ENCODE measurements at places on chromosomes 1 and 21.
A peak's percentile ranks its signal among the peaks of the same experiment; 100 is the strongest.

DNA sequence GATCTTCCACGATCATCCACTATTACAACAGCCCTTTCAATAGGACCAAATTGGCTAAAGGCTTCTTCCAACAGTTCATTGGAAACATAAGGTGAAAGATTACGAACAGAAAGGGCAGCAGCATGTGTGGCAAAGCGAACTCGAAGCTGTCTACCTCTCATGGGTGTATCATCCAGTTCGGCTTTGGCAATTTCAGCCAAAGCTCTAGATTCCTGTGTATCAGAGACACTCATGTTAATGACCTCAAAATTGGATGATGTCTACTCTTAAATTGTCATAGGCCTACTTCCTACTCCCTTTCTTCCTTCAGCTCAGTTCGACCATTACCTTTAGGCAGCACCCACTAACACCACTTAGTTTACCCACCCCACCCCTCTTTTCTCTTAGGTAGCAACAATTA, 2.2 kb downstream of the SFPQ start:
- no peak for DNase-seq

GRCh38 chr1:38772953-38773352, 86.6 kb downstream of the RRAGC start:
- DNase-seq: no peak

DNA sequence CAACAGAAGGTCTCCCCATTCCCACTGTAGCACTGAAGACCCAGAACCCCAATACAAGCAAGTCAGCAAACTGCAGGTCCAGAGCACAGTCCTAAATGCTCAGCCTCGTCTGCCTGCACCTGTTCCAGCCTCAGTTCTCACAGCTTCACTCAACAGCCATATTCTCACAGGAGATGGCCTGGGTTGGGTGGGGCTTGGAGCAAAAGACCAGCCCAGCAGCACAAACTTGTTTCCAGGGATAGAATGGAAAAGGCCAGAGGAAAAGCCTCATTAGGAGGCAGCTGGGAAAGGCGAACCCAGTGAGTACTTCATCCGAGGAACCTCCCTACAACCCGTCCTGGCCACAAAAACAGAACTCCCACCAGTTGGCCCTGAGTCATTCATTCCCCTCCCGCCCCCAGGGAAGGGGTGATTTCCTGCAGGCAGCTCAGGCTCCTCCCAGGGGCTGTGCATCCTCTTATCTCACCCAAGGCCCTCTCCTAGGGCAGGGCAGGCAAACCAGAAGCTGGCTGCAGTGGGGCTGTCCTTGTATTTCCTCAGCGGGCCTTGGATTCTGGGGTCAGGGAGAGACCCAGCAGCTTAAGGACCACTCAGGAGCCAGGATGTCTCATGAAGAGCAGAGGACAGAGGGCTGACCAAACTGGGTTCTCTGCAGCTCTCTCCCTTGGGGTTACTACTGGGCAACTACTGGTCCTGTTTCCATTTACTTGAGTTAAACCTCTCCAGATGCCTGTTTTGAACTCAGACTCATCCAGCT, 7.4 kb upstream of the MPL start:
- DNase-seq: no peak

DNA sequence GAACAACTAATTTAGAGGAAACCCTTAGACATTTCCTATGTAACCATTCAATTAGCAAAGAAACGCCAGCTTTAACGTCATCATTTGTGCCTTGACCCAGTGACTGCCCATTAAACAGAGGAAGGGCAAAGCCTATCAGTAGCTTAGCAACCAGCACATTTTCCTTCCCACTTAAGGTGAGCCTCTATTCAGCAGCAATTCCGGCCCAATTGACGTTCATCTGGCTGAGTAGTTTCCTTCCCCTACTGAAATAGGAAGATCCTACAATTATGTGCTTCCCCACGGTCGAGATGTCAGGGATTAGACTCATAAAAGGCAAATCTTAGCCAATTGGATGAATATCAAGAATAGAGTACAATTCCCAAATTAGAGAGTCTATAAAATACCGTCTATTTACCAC, 482.1 kb upstream of the ADAMTS5 start:
- no peak for DNase-seq

GRCh38 chr1:69441496-69441895, 126.2 kb upstream of the LRRC7 start:
- DNase-seq: no peak

GRCh38 chr1:182601913-182602312, 2.3 kb downstream of the RGS16 start:
- peak; percentile 44 for DNase-seq

GRCh38 chr21:43957611-43958362, 54.3 kb upstream of the TRAPPC10 start:
- no peak for DNase-seq

DNA sequence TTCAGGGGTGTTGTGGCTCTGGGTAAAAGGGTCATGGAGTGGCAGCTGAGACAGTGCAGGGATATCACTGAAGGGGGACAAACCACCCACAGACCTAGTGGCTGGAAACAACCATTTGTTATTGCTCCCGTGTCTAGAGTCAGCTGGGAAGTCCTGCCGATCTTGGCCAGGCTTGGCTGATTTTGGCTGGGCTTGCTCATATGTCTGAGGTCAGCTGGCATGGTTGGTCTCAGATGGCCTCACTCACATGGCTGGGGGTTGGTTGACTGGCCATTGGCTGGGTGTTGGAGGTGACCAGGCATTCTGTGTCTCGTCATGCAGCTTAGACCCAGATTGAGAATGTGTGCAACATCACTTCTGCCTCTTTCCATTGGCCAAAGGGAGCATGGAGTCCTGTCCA, 203.8 kb upstream of the POU3F1 start:
- DNase-seq: no peak

DNA sequence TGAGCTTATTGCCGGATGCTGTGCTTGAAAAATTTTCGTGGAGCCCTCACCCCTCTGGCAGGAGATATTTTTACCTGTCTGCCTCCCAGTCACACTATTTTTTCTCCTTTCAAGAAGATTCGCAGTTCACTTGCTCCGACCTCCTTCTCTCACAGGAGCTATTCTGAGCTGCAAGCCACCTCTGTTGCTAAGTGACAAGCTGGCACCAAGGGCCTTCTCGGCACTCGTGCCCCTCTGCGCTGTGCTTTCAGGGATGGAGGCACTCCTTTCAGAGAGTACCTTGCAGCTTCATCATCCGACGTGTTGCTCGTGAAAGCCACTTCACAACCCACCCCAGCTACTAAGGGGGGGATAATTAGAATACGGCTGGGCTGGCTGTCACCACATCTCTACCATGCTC, 11.6 kb downstream of the SLC6A17 start:
- DNase-seq: peak; percentile 32

- no peak for DNase-seq
These were observed 48.7 kb downstream of the ELAPOR1 start for GRCh38 chr1:109162626-109163025.

DNA sequence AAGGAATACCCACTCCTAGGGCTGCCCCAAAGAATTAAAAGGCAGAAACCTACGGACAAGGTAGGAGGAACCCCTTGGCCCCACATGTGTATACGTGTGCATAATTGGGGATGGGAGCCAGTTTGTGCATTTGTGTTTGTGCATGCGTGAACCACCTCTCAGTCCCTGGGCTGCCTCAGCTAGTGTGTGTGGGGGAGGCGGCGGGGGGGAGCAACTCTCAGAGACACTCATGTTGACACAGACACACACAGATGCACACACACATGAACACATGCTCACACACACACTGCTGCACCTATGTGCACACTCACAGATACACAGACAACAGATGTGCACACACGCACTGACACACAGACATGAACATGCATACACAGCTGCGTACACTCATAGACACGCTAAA, 5.1 kb downstream of the LDLRAD1 start:
- DNase-seq: no peak

DNA sequence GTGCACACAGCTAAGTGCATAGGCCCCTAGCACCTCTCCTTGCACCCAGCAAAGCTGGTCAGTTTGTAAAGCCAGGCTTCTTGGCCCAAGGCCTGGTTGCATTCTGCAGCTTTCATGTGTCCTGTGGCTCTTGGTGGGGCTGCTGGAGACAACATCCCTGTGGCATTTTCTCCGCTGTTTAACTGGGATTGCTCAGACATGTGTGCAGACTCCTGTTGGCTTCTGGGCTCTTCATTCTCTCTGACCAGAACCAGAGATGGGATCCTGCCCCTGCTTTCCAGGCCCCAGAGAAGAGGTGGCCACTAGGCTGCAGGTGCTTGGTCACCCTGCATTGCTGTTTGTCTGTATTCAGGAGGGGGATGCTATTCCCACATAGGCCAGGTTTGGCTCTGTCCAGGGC, 50.8 kb downstream of the FAM78B start:
- DNase-seq: no peak

DNA sequence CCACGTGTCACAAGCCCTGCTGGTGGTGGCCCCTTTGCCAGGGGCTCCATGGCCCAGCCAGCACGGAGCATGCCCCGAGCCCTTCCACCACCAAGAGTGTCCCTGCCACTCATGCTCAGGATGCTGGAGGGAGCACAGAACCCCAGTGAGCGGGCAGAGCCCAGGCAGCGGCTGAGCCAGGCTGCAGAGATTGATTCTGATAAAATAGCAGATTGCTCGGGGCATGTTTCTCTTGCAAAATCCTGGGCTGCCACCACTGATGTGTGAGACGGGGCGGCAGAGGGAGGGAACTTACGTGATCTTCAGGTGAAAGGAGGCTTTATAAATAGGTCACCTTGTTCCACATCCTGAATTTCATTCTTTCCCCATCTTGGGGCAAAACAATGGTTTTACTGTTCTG, 53.2 kb downstream of the SPSB1 start:
- DNase-seq: no peak

DNA sequence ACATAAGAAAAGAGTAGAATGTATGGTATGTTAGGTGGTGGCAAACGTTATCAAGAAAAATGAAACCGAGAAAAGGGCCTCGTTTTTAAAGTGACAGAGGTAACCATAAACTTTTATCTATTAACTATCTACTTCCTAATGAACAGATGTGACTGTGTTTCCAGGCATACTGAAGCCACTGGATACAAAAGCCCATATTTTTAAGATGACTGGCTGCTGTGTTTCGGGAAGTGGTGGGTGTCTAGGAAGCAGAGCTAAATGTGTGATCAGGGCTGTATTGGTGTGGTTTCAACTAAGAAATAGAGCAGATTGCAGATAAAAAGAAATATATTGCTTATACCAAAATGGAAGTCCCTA, 71.8 kb downstream of the CHRM3 start:
- DNase-seq: no peak

DNA sequence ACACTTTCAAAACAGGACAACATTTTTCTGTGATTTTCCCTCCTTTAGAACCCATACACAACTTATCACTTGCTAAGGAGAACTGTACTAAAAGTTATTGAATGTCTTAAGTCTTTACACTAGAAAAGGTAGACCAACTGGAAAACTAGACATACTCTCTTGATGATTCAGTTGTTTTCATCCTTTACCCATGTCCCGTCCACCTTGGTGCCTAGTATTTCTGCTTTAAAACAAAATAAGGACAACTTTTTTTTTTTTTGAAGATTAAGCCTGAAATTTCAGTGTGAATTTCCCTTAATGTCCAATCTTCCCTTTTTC, 4.5 kb downstream of the CDKN2C start:
- peak; percentile 38 for DNase-seq

DNA sequence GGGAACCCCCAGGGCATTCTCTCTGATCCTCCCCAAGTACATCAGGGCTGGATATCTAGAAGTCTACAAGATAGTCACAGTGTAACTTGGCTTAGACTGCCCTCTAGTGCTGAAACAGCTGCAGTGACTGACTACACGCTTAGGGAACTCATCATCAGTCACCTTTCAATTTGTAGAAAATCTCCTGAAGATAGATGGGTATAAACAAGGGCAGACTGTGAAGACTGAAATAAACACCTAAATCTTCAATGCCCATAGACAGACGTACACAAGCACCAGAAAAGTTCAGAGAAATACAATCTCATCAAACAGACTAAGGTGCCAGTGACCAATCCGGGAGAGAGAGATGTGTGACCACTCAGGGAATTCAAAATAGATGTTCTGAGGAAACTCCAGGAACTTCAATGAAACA, 46.6 kb downstream of the PACC1 start:
- peak; percentile 63 for DNase-seq

GRCh38 chr1:153099461-153100045, 5.2 kb upstream of the SPRR2E start:
- no peak for DNase-seq

DNA sequence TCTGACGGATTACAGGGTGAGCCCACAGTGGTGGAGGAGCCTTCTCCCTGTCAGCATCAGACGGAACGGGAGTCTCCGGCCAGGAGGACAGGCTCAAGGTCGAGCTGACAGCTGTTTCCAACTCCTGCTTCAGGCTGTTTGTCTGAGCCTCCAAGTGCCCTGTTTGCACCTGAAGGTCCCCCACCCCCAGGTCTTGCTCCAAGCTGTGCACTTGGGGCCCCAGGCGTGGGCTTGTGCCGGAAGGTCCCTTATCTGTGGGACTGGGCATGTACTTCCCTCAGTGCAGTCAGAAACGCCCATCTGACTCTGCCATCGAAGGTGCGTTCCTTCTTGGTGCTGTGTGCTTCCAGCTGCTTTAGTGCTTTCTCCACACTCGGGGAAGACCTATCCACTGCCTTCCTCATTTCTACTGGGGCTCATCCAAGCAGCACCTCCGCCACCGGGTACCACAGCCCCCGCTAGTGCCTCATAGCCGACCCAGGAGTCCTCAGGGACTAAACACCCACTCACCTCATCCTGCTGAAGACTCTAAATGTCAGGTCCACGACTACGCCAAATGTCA, 29.5 kb upstream of the CR2 start:
- DNase-seq: no peak

DNA sequence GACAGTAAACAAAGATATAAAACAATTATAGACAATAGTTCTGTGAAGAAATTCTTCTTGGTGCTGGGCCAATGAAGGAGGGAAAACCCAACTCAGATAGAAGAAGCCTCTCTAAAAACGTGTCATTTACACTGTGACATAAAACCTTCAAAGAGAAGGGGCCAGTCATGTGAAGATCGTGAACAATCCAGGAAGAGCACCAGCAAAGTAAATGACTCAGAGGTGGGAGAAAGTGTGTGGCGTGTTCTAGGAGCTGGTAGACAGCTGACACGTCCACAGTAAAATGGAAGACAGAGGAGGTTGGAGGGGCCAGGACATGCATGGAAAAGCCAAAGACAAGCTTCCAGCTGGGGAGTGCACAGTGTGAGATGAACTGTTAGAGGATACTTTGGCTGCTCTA, 143.6 kb downstream of the VAV3 start:
- no peak for DNase-seq

- no peak for DNase-seq
These were observed 278.2 kb downstream of the PAPPA2 start for GRCh38 chr1:176741181-176741580.

DNA sequence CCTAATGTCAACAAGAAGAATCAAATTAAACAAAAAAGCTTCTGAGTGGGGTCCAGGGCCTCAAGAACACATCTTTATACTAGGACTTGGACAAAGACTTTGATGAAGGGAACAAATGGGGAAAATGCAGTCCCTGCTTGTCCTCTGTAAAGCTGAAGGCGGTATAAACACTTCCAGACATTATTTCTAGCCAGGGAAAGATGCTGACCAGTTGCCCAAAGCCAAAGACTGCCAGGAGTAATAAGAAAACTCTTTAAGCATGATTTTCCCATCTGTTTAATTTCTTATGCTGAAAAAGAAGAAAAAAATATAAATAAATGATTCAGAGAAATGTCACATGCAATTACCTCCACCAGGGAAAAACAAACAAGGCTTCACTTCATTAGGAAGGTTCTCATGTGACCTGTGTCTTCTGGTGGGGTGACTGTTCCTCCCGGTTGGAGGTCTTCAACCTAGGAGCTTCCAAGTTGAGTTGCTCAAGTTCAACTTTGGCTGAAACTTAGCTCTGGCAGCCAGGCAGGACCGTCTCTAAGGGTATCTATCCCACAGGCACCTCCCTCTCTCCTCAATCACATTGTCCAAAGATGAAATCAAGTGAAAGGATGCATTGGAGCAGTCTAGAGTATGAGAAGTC, 65.2 kb upstream of the KCNE2 start:
- no peak for DNase-seq

Data from NCI-H1105 treated with DMSO at 0.1 percent for 48 hours (cell line).